ENCODE measurements at places on chromosomes 5 and 9.

- no peak for DNase-seq
These were observed 64.5 kb downstream of the ARSB start for GRCh38 chr5:78920604-78921003.

- DNase-seq: no peak
These were observed 14.9 kb upstream of the MEGF10 start for GRCh38 chr5:127275641-127276193.

DNA sequence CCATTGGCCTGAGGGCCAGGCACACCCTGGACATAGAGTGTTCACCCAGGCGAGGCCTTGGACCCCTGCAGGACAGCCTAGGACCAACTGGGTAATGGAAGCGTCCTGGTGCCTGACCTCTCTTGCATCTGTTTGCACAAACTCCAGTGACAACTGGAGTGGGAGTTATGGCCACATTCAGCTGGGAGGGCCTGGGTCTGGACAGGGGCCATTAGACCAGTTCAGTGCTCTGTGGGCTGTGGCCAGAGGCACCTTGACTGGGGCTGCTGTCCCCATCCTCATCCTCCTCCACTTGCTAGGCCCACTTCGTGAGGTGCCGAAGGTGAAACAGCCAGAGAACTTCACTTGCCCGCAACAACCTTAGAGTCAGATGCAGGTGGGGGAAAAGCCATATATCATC lies 372.7 kb upstream of the IRX1 start:
- DNase-seq: no peak

- DNase-seq: no peak
These were observed 8.5 kb downstream of the CDC42SE2 start for GRCh38 chr5:131272307-131272706.

GRCh38 chr5:28014779-28015178 lies 976.4 kb upstream of the CDH9 start:
- no peak for DNase-seq
